ENCODE measurements at places on chromosomes 16 and 17. TPM values are rescaled to one million over a fixed set of nuclear protein-coding genes. Genes with fewer than 3 reads are reported as not detected.

Gene FTSJ3
- total RNA-seq = 44.6 TPM

Gene KRTAP16-1
- not detected for total RNA-seq

Gene PPY
- total RNA-seq = 0.49 TPM

Gene DBNDD1
- total RNA-seq = 2.2 TPM

DNA sequence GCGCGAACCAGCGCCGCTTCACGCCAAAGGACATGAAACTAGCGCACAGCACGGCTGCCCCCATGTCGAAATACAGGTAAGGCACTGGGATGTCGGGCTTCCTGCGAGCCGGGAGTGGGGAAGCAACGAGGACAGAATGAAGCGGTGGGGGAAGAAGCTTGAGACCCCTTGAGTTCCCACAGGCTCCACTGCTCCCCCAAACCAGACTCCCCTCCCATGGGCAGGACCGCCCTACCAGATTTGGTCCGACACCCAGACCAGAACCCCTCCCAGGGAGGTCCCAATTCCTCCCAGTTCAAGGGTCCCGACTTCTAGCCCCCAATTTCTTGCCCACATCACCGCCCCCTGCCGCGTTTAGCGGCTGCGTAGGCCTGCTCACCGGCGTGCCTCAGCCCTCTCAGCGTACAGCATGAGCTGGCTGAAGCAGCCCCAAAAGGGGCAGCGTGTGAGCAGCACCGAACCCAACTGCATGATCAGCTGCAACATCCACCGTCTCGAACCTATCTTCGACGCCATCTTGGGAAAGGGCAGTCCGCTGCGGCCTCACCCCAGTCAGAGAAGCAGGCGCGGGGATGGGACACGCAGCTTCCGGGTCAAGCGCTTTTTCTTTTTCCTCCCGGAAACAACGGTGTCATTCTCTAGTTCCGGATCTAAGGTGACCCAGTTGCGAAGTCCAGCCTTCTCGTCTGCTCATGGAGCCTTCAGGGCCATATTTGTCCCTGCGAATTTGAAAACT lies at the start of gene TMEM101:
Gene TMEM101, minus strand, starts transcription at position 527 of the 736 bp plus-strand sequence. Its CDS starts 11 bp downstream, at position 516.
- DNase-seq = peak; percentile 92

GRCh38 chr17:76735006-76735405 lies 2.1 kb downstream of the SRSF2 start:
- DNase-seq = no peak

GRCh38 chr17:76805319-76805718 lies 62.9 kb upstream of the MGAT5B start:
- DNase-seq = no peak

DNA sequence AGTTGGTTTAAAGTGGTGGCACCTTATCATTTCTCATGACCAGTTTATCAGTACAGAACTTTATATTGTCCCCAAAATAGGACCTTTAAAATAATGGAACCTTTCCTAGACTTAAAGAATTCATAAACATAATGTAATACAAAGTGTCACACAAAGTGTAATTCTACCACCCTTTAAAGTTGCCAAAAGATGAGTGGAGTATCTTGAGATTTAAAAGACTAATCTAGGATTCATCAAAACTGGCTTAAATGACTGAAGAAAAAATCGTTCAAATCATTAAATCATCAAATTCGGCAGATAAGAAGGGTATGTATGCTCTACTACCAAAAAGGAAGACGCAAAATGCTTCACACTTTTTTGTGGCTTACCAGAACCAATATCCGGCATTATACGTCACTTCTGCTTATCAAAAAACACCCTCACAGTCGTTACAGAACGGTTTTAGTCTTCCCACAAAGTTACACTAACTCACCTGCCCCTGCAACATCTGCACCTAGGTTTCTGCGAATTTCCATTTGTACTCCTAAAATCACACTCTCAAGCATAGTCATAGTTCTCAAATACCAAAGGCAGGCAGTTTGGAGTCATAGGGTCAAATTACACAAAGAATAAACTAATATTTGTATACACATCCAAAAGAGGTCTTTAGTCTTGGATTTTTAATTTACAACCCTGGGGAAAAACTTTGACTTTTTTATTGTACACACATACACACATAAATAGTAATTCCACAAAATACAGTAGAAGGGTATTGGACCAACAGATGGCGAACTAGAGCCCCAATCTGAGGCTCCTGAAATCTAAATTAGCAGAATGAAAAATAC lies 1.4 kb upstream of the KANSL1 start:
- DNase-seq = peak; percentile 58

DNA sequence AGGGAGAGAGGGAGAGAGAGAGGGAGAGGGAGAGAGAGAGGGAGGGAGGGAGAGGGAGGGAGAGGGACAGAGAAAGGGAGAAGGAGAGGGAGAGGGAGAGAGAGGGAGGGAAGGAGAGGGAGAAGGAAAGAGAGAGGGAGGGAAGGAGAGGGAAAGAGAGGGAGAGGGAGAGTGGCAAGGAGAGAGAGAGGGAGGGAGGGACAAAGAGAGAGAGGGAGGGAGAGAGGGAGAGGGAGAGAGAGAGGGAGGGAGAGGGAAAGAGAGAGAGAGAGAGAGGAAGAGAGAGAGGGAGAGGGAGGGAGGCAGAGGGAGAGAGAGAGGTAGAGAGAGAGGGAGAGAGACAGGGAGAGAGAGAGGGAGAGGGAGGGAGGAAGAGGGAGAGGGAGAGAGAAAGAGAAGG lies 73.5 kb downstream of the AXIN2 start:
- no peak for DNase-seq

- peak; percentile 81 for DNase-seq
Measured at GRCh38 chr16:28845293-28845692, 855 bp downstream of the TUFM start.

- DNase-seq = no peak
Measured at GRCh38 chr16:65394281-65394680, 272.4 kb upstream of the CDH11 start.

GRCh38 chr17:78450696-78451345 lies 72.4 kb downstream of the PGS1 start:
- no peak for DNase-seq

GRCh38 chr17:42681976-42682721 lies at the start of gene CNTNAP1:
CNTNAP1 (plus strand) TSS chr17:42682531; CDS start chr17:42682830, 299 bp downstream.
- DNase-seq = peak; percentile 57

DNA sequence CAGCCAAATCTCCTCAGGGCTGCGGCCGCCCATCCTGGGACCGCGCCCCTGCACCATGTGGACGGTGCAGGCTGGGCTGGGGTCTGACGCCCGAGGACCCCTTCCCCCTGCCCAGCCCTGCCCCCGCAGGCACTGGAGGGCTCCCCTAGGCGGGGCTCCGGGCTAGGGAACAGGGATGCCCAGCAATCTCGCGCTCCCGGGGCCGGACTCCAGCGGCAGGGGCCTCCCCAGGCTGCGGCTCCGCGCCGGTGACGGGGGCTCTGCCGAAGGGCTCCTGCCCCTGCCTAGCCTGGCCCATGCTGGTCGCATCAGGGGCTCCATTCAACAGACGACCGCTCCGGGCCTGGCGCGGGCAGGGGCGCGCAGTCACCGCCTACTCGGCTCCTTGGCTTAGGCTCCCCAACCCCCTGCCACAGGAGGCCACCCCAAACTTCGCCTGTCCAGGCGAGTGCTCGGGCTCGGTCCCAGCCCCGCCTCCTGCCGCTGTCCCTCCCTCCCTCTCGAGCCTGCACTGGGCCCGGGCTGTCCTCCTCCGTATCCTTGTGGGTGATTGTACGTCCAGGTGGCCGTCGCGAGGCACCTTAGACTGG lies 27.4 kb upstream of the ADORA2B start:
- no peak for DNase-seq

DNA sequence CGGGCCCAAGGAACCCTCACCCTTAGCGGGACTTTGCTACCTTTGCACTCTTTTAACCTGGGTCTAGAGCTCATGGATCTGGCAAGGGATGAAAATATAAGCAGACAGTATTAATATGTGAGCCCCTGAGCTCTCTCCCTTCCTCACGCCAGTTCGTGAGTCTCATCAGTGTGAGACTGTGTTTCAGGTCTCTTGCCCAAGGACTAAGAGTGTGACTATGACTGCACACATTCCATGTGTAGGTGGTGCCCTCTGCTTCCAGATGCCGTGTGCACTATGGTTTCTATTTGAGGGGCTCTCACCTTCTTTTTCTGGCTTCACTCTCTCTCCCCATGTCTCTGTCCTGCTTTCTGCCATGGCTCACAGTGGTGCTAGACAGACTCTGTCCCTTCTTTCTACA lies 40.5 kb downstream of the DHRS7B start:
- DNase-seq = no peak

GRCh38 chr17:16908273-16908672 lies 63.6 kb downstream of the TNFRSF13B start:
- DNase-seq = no peak

- DNase-seq = no peak
Measured at GRCh38 chr16:14105760-14106375, 34.7 kb downstream of the MRTFB start.

GRCh38 chr16:50836121-50836621 lies 94.3 kb downstream of the CYLD start:
- DNase-seq = no peak

DNA sequence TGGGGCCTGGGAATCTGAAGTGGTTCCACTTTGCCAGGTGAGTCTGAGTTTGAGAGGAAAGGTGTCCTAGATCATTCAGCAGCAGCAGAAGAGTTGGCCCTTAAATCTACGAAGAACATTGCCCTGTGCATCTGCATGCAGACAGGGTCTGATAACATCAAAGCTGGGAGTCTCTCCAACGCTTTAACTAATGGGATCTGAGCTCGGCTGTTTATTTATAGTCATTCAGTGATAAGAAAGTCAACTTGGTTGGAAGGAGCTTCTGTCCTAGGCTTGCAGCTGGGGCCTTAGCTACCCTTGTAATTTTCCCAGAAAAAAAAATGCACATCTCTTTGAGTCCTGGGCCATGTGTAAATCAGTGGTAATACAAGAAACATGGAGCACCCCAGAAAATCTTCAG lies 418.0 kb upstream of the HSBP1 start:
- no peak for DNase-seq

DNA sequence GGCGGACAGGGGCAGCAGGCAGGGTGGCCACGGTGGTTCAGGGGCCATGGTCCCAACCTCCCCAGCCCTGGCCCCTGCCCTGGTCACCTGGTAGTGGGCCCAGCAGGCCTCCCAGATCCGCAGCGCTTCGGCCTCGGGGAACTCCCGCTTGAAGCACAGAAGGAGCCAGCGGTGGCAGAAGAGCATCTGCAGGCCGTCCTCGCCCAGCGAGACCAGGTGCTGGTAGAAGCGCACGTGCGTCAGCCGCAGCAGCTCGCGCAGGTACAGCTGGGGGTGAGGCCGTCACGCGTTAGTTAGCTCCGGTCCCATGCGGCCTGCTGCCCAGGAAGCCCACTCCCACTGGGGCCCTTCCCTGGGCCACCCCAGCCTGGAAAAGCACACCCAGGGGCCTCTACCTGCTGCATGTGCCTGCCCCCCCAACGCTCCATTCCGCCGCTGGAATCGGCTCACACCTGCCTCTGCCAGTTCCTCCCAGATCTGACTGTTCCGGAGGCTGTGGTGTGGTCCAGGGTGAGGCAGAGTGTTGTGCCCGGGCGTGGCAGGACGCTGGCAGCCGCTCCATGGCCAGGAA lies 90.8 kb downstream of the TBC1D16 start:
- DNase-seq = peak; percentile 16

DNA sequence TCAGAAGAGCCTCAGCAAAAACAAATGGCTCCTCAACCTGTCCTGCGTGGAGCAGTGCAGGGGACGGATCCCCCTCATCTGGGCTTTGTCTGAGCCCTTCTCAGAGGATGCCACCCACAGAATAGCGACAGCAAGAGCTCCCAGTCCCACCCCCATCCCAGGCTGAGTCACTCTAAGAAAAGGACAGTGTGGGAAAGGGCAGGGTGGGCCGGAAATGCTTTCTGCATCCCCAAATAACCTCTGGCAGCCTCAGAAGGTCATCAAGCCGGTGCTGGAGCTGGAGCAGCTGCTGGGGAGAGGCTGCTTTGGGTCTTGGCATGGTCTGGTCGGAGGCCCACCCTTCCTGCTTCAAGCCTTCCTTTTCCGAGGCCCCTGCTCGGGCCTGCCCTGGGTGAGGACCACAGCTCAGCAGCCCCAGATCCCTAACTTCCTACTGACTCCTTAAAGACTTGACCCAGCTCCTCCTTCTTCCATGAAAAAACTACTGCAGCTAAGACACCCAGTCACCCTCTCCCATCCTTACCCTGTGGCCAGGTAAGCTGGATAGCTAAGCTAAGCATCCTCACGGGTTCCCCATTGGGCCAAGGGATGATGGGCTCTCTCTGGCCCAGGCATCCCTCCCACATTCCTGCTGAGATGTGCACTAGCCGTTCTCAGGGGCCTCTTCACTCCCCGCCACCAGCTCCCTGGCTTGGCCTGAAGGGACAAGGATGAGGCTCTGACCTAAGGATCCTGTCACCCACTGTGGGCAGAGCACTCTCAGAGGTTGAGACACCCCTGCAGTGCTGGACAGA lies 8.7 kb downstream of the SLC12A4 start:
- no peak for DNase-seq

DNA sequence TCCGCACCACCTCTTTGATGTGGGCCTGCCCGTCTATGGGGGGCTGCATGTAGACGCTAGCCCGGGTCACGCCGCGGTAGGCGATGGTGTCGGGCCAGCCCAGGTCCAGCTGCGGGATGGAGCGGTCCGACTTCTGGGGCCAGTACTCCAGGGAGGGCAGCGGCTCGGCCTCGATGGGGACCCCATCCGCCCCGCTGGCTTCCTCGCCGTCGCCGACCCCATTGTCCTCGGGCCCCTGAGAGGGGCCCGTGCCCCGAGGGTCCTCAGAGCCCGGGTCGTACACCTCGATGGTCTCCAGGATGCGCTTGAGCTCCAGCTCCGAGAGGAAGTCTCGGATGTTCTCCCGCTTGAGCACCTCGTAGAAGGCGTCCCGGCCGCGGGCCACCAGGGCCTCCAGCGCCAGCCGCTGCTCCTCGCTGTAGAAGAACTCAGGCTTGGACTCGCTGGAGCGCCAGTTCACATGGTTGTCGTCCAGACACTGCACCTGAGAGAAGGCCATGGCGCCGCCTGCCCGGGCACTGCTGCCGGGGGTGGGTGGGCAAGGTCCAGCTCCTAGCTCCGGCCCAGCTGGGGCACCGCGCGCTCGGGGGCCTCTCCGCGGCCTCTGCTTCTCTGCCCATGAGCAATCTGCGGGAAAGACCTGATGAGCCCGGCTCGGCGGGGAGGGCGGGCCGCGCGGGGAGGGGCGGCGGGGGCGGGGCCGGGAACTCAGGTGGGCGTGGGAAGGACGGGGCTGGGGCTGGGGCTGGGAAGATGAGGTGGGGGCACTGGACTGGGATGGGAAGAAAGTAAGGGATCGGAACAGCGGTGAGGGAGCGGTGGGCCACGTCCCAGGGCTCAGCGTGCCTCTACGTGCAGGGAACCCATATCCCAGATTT lies 782 bp downstream of the FAM83G start:
- DNase-seq = peak; percentile 74

- no peak for DNase-seq
Measured at GRCh38 chr17:28328325-28328724, 6.9 kb downstream of the IFT20 start.

GRCh38 chr16:50195276-50195675 lies 42.2 kb downstream of the TENT4B start:
- DNase-seq = no peak

- no peak for DNase-seq
Measured at GRCh38 chr16:2365397-2366294, 25.1 kb upstream of the ABCA3 start.

All from colonic mucosa (tissue), 4 donors.